ENCODE measurements at places on chromosomes 6 and 20. TPM values are rescaled to one million over a fixed set of nuclear protein-coding genes. Genes with fewer than 3 reads are reported as not detected.

The ARFGEF3 gene
- 0.60 TPM for total RNA-seq

The NECAB3 gene
- total RNA-seq, result 26.4 TPM

DNA sequence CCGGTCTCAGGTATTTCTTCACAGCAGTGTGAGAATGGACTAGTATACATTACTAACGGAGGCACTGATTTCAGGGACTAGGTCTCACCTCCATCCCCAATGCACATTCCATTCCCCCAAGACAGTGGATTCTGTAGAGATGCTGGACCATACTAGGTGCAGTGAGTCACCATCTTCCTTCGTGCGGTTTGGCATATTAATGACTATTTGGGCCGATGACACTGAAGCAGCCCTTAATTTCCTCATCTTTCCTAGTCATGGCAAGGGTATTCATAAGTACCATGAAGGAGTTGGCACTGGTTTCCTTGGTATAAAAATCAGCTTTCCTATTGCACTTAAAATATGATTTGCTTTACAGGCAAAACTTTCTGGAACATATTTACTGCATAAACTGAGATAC, 121.4 kb upstream of the TRAF3IP2 start:
- DNase-seq, result no peak

GRCh38 chr20:63520504-63520933, at the start of gene PPDPF:
TSS of gene PPDPF (plus strand) at chr20:63520765. CDS start at chr20:63521309, 544 bp downstream.
- no peak for DNase-seq

GRCh38 chr6:37011656-37012378, 6.4 kb downstream of the FGD2 start:
- DNase-seq, result no peak

DNA sequence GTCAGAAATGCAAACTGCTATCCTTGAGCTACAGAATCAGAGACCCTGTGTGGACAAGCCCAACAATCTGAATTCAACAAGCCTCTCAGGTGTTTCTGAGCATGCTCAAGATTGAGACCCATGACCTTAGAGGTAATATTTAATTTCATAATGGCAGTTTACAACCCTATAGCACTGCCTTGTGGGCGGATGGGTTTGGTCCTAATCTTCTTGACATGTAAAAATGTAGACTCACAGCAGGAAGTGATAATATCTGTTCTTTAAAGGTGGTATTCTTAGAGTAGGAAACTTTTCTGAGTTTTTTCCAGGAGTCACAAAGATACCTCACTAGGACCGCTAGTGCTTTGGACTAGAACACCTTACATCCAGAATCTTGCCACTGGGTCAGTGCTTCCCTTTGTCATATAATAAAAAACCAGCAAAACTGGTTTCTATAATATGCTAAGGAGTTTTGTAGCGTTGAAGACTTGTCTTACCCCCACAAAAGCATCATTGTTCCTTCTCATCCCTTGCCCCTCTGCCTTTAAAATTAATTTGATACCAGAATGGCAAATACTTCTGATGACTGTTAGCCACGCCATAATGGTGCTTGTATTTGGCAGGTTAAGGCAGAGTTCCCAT, 52.6 kb downstream of the E2F3 start:
- no peak for DNase-seq
